Activated CD4-positive, CD25-positive, alpha-beta regulatory T cell (primary cell): ENCODE measurements at places on chromosomes 2 and 18.

DNA sequence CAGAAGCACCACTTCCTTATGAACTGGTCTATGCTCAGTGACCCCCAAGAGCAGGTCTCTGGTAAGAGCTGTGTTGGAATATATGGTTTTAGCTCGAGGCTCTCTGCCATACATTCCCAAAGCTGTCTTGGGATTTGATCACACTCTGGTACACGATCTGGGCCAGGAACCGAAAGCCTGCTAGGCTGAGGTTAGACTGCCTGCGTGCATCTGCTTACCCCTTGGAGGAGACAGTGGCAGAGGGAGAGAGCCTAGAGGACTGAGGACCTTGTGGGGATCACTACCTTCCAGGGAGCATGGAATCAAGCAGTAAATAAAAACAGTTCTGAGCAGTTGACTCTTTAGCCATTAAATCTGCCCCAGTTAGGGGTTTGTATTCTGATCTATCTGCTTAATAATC, 63.7 kb downstream of the ZNF532 start:
- no peak for DNase-seq

DNA sequence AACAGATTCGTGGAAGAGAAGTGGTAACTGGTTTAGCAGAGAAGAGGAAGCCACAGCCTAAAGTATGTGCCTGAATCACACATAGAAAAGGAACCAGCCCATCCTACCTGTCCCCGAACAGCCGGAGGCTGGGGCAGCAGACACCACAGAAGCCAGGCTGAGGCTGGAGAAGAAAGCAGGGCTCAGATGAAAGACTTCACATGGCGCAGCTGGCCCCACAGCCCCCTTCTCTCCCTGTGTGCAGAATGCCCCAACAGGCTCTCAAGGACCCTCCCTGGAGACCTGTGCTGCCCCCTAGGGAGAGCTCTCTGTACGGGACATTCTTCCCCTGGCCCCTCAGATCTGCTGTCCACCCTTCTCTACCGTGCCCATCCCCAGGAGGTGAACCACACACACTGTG, 83.5 kb upstream of the RAB12 start:
- DNase-seq: no peak

DNA sequence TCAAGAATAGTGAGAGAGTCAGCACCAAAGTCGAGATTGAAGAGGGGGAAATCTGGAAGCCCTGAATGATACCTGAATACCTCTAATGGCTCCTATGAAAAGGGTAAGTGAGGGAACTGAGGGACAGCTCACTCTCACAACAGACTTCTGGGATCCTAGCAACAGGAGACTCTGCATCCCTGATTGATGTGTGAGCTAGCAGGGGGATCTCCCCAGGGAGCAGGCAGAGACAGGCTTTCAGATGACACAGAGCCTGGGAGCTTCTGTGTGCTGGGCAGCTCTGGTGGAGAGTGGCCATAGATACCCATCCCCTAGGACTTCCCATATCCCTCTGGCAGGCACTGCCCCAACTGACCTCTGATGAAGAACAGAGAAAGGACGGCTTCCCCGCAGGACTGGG, 206.2 kb downstream of the EXOC6B start:
- no peak for DNase-seq

DNA sequence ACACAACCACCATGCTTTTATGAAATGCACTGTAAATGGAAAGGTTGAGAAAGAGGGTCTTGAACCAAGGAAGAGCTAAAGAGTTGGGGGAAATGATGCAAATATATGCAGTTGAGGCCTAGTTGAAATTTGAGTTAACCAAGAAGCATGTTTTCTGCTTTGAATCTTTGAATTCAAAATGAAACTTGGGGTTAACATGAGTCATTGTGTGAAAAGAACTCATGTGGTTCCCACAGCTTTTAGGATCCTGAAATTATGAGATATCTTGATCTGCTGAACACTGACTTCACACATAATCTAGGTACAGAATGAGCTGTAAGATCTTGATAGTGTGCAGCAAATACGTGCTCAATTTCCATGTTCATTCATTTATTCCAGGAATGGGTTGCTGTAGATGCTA, 422.9 kb upstream of the TRIB2 start:
- DNase-seq: no peak

DNA sequence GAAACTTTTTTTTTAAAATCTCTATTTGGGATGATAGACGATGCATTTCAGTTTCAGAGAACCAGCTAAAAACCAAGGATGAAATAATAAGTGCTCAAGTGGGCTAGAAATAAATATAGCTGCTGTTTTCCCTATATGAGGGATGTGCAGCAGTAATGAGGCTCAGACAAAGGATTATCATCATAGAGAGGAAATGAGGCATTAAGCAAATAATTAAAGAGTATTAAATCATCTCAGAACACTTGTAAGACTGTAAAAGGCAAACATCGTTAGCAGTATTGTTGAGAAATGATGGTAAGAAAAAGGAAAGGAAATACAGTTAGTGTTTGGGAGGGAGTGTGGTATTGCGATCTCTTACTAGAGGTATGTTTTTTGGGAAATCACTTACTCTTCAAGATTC, 233.5 kb downstream of the TGIF1 start:
- no peak for DNase-seq

GRCh38 chr2:207472343-207473048, 57.3 kb upstream of the CREB1 start:
- DNase-seq: no peak

- no peak for DNase-seq
These were observed 202.8 kb downstream of the PIK3C3 start for GRCh38 chr18:42157878-42158277.

DNA sequence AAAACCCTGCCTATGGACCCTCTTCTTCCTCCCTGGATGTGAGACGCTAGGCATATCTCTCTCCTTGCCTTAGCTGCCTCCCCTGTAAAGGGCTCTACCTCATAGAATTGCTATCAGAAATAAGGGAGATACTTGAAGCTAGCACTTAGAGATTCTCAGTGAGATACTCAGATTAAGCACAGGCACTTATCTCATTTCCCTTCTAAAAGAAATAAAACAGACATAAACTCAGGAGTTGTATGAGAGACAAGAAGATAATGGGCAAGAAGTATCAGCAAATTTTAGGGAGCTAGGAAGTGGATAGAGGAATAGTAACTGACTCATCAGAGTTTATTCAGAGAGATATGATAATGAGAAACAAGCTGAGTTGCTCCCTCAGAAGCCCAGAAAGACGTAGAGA, 131.0 kb downstream of the SP3 start:
- DNase-seq: no peak

DNA sequence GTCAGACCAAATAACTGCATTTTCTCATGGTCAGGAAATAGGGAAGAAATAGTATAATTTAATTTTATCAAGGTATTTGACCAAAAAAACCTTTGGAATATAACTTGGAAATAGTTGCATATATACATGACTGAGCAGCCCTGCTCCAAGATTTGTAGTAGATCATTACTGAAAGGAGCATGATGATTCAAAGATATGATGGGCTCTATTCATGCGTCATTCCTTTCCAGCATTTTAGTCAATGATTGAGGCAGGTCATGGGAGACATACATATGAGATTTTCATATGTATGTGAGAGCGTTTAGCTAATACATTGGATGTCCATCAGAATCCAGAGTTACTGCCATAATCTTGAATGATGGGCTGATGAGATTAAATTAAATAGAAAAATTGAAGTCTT, 74.5 kb downstream of the CAB39 start:
- no peak for DNase-seq

DNA sequence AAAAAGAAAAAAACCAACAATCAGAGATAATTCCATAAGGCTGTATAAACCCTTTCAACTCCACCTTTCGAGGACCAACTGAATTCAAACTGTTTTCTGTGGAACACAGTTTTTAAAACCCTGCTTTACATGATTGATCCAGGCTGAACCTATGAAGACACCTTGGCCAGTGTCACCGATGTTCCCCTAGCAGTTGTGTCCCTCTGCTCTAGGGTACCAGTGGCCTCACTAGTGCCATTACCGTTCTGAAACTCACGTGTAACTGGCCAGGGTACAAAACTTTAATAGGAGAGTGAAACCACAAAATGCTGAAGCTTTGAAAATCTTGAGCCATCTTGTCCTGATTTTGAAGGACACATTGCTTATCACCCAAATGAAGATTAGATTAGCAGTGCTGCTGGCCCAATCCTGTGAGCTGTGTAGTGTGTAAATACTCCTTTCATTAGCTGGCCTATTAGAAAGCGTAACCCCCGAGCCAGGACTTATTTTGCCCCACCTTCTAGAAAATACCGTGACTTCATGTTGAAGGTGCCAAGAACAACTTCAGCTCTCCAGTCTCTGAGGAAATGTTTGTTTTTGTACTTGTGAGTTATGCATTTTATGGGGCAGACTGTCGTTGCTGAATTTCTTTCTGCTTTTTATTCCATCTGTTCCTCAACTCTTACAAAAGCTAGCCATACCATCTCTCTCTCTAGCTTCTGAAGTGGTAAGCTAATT, 147.8 kb upstream of the MAP3K20 start:
- DNase-seq: no peak

DNA sequence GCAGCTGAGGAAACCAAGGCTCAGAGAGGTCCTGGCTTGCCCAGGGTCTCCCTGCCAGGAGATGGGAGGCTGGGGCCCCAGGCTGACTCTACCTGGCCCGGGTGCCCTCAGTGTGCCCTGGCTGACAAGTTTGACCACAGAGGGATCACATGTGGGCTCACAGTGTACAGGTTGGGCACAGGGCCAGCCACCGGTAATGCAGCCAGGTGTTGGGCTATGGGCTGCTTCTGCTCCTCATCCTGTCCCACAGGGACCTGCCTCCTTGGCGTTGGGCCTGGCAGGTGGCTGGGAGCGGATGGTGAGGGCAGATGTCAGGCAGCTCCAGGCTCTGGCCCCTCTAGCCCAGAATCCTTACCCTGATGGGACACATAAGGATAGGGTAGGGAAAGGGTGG, 250.5 kb downstream of the LOXHD1 start:
- no peak for DNase-seq

DNA sequence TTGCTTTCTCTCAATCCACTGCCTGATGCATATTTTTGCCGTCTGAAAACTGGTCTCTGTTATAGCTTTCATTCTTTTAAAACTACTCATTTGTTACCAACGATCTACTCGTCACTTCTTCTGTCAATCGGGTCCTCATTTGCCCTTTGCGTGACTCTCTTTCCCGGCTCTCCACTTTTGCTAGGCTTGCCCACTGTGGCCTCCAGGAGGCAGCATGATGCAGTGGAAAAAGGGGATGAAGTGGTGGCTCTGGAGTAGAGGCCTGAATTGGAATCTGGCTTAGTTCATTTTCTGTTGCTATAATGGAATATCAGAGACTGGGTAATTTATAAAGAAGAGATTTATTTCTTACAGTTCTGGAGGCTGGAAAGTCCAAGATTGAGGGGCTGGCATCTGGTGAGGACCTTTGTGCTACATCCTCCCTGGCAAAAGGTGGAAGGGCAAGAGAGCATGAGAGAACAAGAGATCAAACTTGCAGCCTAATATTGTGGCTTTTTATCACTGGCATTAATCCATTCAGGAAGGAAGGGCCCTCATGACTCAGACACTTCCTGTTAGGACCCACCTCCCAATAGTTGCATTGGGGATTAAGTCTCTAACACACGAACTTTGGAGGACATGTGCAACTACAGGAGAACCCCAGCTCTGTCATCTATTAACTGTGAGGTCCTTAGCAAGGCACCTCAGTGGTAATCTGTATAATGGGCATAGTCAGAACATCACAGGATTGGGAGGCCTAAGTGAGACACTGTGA, 15.4 kb downstream of the GDF7 start:
- no peak for DNase-seq

GRCh38 chr2:198114064-198114463, 309.7 kb downstream of the PLCL1 start:
- DNase-seq: no peak

DNA sequence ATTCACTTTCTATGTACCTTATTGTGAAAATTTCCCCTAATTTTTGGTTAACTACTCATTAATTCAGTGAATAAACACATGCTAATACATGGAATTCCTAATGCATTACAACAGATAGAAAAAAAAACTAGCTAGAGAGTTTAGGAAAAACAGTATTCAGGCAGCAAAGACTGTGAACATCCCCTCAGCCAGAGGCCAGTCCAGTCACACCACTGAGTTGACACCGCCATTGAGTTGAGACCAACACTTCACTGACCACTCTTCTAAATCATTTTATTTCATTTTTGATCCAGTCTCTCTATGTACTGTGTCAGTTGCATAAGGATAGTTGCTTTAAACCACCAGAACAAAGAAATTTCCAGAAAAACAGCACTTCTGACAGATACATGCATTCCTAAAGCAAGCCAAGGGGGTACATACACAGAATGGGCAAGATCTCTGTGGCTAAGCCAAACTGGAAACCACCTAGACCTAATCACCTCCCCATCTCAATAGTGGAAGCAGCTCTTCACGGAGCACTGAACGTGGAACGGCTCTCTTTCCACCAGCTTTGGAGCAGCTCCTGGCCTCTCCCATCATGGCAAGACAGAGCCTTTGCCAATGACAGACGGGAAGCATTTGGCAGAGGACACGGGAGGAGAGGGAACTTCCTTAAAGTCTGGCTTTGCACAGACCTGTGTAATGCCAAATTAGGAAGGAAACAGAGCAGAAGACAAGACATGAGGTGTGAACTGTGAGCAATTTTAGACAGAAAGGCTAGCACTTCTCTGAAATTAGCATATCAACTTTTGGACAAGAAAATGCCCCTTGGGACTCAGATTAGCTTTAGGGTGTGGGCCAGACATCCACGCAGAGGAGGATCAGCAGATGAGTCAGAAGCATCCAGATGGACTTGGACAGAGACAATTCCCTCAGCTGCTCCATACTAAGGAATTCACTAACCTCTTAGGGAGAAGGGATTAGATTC, 36.4 kb downstream of the CACNB4 start:
- DNase-seq: no peak

GRCh38 chr2:120443946-120444345, 98.0 kb downstream of the INHBB start:
- DNase-seq: no peak

DNA sequence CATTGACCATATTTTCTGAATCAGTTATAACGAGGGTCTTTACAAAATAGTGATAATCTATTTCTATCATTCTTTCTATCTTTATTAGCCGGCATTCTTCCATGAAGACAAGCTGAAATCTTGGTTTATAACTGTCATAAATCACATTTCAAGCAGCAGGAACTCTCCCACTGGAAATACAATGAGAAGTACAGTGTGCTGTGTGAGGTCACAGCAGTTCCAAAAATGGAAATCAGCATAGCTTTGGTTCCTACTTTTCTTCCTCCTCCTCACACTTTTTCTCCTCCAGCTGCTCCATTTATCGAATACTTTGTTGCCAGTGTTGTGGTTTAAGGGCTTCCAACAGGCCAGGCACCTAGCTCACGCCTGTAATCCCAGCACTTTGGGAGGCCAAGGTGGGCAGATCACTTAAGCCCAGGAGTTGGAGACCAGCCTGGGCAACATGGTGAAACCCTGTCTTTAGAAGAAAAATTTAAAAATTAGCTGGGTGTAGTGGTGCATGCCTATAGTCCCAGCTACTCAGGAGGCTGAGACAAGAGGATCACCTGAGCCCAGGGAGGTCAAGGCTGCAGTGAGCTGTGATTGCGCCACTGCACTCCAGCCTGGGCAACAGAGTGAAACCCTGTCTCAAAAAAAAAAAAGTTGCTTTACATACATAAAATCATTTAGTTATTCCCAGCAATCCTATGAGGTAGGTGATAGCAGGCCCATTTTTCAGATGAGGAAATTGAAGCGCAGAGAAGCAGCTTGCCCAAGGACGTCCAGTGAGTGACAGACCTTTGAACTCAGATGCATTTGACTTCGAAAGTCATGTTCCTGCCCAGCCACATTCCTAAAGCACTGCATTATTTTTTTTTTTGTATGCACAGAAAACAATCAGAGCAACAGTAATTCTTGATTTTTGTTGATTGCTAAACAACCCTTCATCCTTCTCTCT, 34.0 kb upstream of the GPR55 start:
- no peak for DNase-seq
